Amygdala (tissue), 56 donors: ENCODE measurements at places on chromosomes 3 and 15.

- DNase-seq, result no peak
These were observed 38.2 kb upstream of the HCLS1 start for GRCh38 chr3:121698901-121699300.

DNA sequence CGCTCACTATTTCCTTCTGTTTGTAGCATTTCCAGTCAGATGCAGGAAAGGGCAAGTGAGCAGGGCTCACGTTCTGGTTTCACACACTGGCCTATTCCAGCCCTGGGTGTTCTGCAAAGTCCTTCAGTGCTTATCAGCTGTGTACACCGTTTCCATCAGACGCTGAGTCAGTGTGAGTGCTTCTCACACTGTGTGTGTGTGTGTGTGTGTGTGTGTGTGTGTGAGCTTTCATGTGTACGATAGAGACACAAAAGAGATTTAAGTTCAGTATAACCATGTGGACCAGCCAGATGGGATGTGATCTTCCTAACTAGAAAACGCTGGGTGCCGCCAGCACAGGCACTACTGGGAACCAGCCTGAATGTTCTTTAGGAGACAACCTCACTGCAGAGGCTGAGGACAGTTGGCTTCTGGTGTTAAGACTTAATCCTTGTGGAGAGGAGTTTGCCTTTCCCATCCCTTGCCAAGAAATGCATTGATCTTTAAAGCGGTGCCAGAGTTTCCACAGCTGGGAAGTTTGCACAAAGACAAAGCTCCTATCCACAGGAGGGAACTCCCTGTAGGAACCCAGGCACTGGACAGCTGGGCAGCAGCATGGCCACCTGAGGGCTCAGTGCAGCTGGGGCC, 3.9 kb upstream of the CHSY1 start:
- DNase-seq, result no peak

- no peak for DNase-seq
These were observed 229.7 kb downstream of the NECTIN3 start for GRCh38 chr3:111301238-111301798.

- no peak for DNase-seq
These were observed 131.2 kb upstream of the TGFBR2 start for GRCh38 chr3:30475038-30475808.

DNA sequence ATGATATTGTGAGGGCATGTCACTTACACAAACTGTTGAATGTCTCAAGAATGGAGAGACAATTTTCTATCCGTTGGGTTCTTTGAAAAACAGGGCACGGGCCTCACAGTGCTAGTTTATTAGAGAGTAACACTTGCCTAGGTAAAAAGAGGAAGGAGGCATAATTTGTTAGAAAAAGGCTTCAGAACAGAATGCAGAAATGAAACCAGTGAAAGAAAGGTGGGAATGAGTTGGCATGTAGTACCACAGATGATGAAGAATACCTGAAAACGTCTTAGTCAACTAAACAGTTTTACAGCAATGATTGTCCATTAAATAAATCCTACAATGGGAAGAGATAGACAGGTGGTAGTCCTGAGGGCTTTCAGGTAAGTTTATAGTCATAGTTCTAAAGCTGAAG, 1399.7 kb upstream of the CADM2 start:
- DNase-seq, result no peak

GRCh38 chr3:122451371-122451770, 35.5 kb upstream of the WDR5B start:
- DNase-seq, result no peak
